Activated naive CD4-positive, alpha-beta T cell treated with anti-CD3 and anti-CD28 coated beads for 36 hours (primary cell): ENCODE measurements at places on chromosomes 6 and 20.

- peak; percentile 63 for DNase-seq
These were observed 1.5 kb downstream of the TP53INP2 start for GRCh38 chr20:34705397-34706301.

DNA sequence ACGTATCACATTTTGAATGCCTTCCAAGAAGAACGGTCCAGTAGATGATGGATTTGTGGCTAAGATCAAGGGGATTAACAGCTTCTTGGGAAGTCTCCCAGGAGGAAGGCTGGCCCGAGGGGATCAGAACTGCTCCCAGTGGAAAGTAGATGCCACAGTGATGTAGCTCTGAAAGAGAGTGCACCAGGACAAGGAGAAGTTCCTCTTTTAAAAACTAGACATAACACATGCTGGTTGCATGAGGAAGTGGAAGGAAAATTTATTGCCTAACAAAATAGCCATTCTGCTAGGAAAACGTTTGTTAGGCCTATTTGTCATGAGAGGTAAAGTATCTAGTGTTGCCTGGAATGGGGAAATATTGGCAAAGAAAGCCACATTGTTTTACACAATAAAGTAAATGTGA lies 87.8 kb downstream of the CDH26 start:
- no peak for DNase-seq

DNA sequence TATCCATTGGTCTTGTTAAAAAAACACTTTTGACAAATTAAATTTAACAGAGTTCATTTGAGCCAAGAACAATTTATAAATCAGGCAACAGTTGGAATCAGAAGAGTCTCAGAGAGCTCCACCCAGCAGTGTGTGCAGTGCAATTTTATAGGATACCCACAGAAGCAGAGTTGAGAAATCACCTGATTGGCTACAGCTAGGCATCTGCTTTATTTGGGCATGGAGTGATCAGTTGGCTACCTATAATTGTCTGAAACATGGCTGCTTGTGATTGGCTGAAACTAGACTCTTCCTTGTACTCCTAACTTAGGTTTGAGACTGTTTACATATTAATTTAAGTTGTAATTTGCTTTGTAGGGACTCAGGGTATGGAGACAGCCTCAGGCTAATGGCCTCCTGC lies 12.0 kb downstream of the PGK2 start:
- no peak for DNase-seq

GRCh38 chr6:138803861-138804260 lies 8.0 kb downstream of the ECT2L start:
- DNase-seq: no peak

GRCh38 chr6:12935637-12936036 lies 219.1 kb downstream of the PHACTR1 start:
- no peak for DNase-seq

GRCh38 chr6:24149296-24149695 lies 23.3 kb downstream of the NRSN1 start:
- DNase-seq: no peak

GRCh38 chr6:47414423-47415167 lies 63.0 kb upstream of the CD2AP start:
- no peak for DNase-seq
